Progenitor cell of endocrine pancreas (in vitro differentiated cells): ENCODE measurements at places on chromosomes 1 and 21.

- DNase-seq = no peak
Measured at GRCh38 chr1:36339215-36339614, 15.8 kb upstream of the EVA1B start.

DNA sequence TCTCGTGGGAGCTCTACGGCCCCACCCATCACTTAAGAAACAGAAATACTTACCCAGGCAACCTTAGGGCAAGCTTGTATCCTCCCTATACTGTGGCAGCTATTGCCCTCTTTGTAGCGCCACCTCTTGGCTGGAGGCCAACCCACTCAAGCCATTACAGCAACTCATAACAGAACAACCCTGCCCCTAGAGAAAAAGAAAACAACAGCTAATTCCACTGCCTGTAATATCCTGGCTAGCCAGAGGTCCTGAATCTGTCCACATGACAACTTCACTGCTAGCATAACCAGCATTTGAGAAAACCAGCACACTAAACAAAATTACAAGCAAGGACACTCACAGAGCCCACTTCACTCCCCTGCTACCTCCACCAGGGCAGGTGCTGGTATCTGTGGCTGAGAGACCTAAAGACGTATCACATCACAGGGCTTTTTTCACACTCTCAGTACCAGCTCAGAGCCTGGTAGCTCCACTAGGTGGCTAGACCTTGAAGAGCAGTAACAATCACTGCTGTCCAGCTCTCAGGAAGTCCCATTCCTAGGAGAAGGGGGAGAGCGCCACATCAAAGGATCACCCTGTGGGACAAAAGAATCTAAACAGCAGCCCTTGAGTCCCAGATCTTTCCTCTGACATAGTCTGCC lies 14.5 kb upstream of the MX1 start:
- DNase-seq = no peak

DNA sequence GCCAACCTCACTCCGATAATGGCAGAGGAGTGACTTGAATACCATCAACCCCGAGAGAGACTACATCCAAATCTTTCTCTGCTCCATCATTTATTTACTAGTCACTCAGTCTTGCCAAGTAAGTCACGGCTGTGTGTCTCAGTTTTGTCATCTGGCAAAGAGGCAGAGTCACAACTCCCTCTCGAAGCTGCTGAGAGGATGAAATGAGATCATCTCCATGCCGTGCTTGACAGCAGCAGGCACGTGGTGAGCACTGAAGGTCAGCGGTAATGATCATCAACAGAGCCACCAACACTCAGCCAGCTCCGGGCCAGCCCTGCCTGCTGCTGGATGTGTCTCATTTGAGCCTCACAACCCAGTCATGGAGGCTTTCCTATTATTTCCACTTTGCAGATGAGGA lies 19.9 kb downstream of the ALDH4A1 start:
- DNase-seq = no peak

DNA sequence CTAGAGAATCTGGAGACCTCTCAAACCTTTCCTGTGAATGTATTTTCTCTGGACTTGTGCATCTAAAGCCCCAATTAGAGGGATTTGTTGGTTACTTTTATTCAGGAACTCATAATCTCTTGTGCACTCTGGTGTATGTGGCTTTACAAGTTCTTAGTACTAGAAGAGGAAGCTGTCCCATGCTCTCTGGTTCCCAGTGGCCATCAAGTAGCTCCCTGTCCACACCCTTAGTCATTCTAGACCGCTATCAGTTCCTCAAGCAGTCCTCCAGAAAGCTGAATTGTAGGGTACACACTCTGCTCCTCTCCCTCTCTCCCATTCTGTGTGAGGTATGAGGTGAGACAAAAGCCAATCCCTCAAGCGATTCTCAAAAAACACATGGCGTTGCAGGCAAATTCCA lies 470.3 kb downstream of the PTPRC start:
- no peak for DNase-seq

- DNase-seq = no peak
Measured at GRCh38 chr1:155437405-155437804, 116.7 kb downstream of the RUSC1 start.

DNA sequence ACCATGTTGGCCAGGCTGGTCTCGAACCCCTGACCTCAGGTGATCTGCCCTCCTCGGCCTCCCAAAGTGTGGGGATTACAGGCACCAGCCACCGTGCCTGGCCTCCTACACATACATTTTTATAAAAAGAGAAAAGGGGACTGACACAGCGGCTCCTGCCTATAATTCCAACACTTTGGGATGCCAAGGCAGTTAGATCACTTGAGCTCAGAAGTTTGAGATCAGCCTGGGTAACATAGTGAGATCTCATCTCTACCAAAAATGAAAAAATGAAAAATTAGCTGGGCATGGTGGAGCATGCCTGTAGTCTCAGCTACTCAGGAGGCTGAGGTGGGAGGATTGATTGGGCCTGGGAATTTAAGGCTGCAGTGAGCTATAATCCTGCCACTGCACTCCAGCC lies 23.4 kb downstream of the ZNF281 start:
- DNase-seq = no peak

DNA sequence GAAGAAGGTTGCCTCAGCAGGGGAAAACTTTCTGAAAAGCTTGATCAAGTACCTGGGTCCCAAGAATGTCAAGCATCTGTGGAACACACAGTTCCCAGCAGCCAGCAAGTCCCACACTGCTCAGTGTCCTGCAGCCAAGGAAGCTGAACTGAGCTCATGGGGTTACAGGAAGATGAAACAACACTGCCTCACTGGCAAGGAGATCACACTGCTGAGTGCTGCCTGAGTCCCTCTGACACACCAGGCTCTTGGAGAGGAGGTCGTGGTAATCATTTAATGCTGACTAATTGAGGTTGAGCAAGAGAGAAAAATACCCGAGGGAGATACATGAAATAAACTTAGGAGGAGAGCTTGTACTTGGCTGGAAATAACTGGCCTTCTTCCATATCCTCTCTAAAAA lies 75.2 kb downstream of the MPZL1 start:
- no peak for DNase-seq

DNA sequence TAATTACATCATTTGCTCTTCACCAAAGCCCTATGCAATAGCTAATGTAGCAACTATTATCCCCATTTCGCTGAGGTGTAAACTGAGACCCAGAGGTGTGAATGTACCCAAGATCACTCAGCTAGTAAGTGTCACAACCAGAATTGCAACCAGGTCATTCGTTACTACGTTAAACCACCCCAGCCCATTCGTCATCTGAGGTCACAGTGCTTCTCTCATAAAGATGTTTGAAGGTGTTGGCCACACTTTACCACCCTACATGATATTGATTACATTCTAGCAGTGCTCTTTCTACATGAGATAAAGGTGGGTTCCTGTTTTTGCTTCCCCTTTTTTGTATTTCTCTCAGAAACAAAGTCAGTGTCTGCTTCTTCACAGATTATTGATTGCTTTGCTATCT lies 195.3 kb downstream of the ZBTB18 start:
- no peak for DNase-seq
